ENCODE measurements at places on chromosomes 6 and 20.
A peak's percentile ranks its signal among the peaks of the same experiment; 100 is the strongest.

GRCh38 chr20:49615401-49616153 is 47.6 kb upstream of the PTGIS start:
- no peak for DNase-seq

GRCh38 chr6:28474441-28475219 is 31.3 kb upstream of the ZSCAN23 start:
- DNase-seq = peak; percentile 69

DNA sequence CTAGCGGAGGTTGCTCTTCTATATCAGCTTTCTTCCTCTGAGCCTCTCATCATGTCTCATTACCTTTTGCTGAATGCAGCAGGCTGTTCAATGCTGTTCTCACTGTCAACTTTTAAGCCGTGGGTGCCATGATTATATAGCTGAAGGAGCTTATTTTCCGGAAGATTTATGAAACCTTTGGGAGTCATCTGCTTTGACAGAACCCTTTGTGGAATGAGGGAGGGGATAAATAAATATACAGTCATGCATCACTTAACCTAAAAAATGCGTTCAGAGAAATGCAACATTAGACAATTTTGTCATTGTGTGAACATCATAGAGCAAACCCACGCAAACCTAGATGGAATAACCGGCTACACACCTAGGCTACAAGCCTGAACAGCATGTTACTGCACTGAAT is 102.2 kb upstream of the AKAP12 start:
- no peak for DNase-seq

- peak; percentile 45 for DNase-seq
Observed at GRCh38 chr20:35088231-35089145, 4.1 kb downstream of the TRPC4AP start.

- DNase-seq = no peak
Observed at GRCh38 chr20:63567136-63567385, 7.0 kb downstream of the HELZ2 start.

- no peak for DNase-seq
Observed at GRCh38 chr6:35216412-35216732, 2.6 kb downstream of the SCUBE3 start.

- DNase-seq = peak; percentile 1
Observed at GRCh38 chr6:154528310-154528915, 17.9 kb upstream of the CNKSR3 start.

- no peak for DNase-seq
Observed at GRCh38 chr6:30548375-30548774, 7.9 kb downstream of the GNL1 start.

DNA sequence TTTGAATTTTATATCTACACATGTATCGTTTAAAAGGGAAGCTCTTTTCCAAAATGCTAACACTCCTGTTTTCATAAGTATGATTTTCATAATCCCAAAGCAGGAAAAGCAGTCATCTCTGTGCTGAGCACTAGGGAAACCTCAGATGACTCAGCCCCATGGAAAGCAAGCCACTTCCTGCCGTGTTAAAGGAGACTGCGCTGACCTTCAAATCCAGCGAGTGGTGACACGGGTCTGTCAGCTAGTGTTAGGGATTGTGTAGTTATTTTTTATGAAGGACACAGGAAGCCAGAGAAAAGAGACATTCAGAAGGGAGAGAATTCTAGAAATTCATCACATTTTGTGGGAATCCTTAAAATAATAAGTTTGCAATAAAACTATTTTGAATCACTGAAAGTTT is 57.0 kb upstream of the CD93 start:
- peak; percentile 91 for DNase-seq

GRCh38 chr20:46226602-46227001 is 81.7 kb downstream of the CDH22 start:
- no peak for DNase-seq

DNA sequence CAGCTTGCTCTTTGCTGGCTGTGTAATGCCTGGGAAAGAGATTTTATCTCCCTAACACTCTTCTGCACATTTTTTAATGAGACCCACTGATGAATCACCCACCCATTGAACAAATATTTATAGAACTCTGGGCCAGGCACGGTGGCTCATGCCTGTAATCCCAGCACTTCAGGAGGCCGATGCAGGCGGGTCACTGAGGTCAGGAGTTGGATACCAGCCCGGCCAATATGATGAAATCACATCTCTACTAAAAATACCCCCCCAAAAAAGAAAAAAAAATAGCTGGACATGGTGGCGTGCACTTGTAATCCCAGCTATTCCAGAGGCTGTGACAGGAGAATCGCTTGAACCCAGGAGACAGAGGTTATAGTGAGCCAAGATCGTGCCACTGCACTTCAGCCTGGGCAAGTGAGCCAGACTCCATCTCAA is 82.1 kb upstream of the SIRPA start:
- DNase-seq = peak; percentile 29

DNA sequence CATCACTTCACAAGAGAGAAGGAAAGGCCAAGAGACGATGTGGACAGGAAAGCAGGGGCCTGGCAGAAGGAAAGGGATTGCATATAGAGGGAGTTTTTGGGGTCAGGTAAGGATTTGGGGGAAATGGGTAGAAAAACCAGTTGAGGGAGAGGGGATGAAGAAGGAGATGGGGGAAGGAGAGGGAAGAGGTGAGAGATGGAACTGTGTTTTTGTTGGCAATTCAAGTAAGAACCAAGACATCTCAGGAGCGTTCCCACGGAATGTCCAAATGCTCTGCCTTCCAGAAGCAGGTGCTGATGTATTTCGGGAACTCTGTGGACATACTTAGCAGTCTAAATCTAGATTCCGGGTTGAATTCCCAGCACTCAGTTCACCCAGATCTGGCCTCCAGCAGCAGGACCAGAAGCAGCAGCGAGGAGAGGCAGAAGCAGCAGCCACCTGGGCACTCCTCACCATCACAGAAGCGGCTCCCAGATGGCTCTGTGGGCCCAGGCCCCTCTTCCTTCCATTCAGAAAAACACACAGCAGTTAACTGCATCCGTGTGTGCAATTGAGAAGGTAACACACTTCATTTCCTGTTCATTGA is 88.8 kb downstream of the DZANK1 start:
- no peak for DNase-seq

- no peak for DNase-seq
Observed at GRCh38 chr6:760982-761955, 68.3 kb upstream of the EXOC2 start.

- DNase-seq = peak; percentile 47
Observed at GRCh38 chr6:125001684-125002405, 39.6 kb downstream of the RNF217 start.

- no peak for DNase-seq
Observed at GRCh38 chr20:8562356-8562755, 430.3 kb downstream of the PLCB1 start.

DNA sequence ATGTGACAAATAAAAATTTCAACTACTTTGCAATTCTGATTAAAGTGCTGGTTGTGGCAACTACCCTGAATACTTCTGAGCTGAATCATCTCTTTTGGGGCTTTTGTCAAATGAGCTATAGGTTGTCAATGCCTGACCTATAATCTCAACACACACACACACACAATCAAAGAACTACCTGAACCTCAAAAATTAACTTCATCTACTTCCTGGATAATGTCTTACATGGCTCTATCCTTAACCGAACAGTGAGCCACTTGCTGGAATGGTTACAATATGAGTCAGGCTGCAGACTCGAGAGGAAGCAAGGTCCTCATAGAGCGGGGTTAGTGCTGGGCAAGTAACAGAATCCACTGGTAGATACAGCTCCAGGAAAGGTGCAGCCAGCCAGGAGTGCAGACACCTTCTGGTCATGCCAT is 70.6 kb upstream of the DST start:
- no peak for DNase-seq

DNA sequence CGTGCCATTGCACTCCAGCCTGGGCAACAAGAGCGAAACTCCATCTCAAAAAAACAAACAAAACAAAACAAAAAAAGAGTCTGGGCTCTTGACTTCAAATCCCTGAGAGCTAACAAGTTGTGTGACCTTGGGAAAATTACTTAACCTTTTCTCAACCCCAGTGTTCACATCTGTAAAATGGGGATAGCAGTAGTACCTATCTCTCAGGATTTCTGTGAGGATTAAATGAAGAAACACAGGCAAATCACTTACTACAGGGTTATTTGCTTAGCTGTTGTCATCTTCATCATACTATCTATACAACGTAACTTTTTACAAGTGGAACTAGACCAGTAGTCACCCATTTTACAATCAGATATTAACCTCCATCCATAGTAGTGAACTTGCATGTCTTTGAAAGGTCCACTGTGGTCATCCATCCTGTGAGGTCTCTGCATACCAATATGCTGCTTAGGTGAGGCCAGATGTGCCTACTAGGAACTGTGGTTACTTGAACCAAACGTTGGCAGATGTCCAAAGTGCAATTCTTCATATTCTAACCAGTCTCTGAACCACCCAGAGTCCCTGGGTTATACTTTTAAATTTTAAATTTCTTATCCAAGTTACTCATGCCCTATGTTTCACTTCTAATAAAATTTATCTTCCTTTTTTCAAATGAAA is 128.9 kb upstream of the BEND3 start:
- DNase-seq = no peak

DNA sequence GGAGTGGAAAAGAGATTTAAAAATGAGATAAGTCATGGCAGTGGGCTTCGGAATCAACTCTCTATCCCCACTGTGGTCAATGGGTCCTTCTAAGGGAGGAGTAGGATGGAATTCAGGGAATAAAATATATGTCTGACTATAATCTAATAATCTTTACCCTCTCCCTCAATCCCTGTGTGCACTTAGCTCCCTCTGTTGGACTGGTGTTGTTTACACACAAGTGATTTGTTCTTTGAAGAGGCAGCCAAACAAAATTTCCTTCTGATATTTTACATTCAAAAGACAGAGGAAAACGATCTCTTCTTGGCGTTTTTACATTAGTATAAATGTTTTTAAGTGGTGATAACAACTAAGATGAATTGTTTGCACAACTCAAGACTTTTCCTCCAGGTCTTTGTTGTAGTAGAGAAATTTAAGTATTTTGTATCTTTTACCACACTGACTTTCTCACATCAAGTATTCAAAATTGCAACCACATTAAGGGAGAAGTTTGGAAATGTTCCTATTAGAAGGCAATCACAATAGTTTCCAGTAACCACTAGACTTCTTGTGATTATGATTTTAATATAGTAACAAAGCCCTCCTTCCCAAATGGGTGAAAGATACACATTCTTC is 317.8 kb downstream of the CENPW start:
- DNase-seq = peak; percentile 2

GRCh38 chr20:24781418-24781980 is 167.6 kb upstream of the CST7 start:
- DNase-seq = no peak

DNA sequence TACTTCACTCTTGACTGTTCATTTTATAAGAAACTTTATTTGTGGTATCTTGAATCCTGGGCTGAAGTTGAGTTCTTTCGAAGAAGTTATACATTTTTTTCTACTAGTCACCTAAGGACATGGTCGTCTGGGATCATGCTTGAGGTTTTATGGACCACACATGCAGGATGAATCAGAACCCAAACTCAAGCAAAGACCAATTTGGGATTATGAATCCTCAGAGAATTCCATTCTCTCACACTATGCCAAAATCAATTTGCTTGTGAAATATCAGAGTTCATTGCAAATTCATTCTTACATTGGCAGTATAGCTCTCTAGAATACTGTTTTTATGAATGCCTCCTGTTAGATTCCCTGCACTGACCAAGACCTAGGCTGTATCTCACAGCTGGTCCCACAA is 114.3 kb upstream of the HDAC2 start:
- DNase-seq = no peak

DNA sequence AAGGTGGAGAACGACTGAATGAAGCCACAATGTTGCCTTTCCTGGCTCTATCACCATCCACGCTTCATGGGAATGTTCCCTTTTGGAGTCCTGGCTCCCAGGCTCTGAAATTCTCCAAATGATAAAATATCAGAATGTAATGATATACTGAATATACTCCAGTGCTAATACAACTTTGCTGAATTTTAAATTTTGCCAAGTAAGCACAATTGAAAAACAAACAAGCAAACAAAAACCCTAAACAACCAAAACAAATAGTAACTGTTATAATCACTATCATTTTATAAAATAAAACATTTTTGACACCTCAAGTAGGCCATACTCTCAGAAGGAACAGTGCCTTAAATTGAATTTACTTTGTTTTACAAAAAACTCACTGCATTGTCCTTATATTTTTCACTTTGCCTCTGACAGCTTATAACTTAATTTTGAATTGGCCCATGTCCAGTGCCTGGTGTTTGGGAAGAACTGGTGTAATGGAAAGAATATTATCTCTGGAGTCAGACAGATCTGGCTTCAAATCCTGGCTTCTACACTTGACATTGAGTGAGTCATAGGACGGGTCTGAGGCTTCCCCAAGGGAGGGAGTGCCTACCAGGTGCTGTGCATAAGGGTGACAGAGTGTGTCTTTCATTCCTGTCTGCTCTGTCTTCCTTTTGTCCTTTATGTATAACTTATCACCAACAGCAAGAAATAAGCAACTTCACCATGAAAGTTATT is 698.3 kb downstream of the EPM2A start:
- DNase-seq = no peak

GRCh38 chr20:31712564-31713311 is 9.9 kb downstream of the BCL2L1 start:
- no peak for DNase-seq

DNA sequence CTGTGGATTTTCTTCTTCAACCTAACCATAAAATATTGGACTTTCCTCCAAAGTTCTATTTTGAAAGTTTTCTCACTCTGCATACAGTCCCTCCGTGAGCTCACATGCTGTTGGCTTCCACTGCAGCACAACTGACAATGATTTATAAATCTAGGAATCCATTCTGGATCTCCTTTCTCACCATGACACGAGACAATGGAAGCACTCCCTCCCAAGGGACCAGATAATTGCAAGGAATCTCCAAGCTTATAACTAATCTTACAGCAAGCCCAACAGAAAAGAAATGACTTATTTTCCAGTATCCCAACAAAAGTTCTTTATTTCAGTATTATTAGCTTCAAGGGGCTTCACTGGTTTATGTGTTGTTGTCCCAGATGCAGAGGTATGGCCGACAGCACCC is 729.0 kb downstream of the RFPL4B start:
- no peak for DNase-seq

DNA sequence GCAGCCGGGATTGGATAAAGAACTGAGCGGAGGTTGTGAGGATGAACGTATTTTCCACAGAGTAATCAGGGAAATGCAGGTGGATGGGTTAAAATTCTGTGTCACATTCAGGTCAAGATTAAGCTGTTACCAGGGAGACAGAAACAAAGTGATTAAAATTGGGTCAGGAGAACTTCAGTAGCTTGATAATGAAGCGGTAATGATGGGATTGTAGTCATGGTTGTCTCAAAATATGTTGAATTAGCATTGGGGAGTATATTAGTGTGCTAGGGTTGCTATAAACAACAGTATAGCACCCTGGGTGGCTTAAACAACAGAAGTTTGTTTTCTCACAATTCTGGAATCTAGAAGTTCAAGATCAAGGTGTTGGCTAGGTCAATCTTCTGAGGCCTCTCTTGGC is 155.5 kb downstream of the GJA1 start:
- no peak for DNase-seq
